ENCODE measurements at places on chromosomes 2 and 18.

DNA sequence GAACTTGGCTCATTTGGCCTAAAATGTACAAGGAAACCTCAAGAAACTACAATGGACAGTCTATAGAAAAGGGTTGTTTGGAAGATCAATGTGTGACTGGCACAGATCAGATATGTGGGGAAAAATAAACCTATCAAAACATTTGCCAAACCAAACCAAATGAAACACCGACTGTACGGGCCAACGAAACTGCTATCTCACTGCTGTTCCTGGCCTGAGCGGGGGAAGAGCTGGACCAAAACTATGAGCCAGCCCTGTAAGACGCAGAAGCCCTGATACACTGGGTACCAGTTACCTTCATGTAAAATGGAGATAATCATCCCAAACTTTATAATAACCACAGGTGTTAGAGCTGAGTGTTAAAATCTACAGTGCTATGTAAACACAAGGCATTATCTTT is 11.7 kb downstream of the CDC42EP3 start:
- DNase-seq: no peak

DNA sequence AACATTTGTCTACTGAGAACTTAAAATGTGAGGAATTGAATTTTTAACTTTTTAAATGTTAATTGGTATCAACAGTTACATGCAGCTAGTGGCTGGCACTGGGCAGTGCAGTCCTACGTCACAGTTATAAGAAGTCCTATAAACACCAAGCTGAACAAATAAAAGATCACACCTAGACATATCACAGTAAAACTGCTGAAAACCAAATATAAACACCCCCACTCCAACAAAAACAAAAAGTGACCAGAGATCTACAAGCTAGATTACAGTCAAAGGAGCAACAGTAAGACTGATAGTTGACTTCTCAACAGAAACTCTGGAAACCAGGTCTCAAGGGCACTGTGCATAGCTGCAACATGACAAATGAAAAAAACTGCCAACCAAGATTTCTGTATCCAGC is 19.4 kb downstream of the TLK1 start:
- DNase-seq: no peak

- no peak for DNase-seq
Observed at GRCh38 chr18:79123948-79124347, 54.8 kb downstream of the ATP9B start.

DNA sequence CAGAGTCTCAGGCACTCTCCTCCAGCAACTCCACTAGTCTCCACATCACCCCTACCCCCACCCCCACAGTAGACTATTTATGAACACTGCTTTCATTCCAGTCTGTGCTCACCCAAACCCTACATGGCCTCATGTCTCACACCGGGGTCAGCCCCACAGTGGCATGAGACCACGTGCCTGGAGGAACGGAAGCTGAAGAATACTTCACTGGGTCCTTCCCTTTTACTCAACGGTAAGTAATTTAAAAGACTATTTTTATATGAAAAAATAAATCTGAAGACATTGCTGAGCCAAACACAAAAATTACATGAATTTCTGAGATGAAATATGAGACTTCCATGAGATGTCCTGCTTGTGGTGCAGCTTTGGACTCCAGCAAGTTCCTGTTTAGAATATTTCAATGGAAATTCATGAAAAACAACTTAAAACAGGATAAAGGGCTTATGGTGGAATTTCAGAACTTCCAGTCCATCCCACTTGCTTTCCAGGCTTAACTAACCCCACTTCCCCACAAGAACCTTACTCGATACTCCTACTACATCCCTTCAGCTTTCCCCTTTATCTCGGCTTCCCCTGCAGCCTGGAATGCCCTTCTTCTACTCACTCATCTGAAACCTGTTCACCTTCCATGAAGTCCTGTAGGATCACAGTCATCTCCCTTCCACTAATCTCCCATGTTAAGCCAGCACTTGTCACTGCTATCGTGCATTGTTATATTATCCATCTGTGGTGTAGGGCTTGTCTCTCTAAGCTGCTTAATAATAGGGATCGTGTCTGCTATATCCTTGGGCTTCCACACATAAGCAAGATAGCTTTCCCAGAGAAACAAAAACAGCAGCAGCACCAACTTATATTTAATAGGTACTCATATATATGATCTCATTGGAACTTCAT is 47.9 kb downstream of the SLC14A1 start:
- no peak for DNase-seq

GRCh38 chr2:212135739-212136138 is 402.9 kb downstream of the ERBB4 start:
- no peak for DNase-seq

DNA sequence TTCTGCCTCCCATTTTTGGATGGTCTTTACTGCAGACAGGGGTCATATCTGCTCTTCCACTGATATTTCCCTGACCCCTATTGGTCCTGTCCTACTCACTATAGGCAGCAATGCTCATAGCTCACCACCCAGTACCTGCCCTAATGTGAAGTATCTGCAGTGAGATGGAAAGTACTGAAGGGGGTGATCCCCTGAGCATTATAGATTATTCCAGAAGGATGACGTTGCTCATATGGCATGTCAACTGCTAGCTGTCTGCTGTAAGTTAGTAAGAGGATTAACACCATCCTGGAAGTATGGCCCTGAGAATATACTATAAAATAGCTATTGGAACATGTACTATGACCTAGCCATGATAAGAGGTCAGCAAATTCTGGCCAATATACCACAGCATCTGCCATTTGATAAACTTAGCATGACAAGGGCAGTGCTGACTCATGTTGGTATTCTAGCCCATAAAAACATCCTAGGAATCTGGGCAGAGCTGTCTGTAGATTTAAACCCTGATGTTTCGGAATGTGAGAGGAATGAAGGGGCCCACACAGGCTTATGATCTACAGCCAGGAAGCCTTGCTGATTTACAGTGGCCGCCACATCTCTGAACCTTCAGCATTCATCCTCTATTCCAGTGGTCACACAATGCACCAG is 451.4 kb downstream of the TNS1 start:
- no peak for DNase-seq

- no peak for DNase-seq
Observed at GRCh38 chr2:150789376-150789905, 302.0 kb upstream of the RND3 start.

- no peak for DNase-seq
Observed at GRCh38 chr2:102235491-102235890, 48.7 kb downstream of the IL1RL2 start.

- no peak for DNase-seq
Observed at GRCh38 chr2:175228179-175228578, 46.7 kb upstream of the ATP5MC3 start.

DNA sequence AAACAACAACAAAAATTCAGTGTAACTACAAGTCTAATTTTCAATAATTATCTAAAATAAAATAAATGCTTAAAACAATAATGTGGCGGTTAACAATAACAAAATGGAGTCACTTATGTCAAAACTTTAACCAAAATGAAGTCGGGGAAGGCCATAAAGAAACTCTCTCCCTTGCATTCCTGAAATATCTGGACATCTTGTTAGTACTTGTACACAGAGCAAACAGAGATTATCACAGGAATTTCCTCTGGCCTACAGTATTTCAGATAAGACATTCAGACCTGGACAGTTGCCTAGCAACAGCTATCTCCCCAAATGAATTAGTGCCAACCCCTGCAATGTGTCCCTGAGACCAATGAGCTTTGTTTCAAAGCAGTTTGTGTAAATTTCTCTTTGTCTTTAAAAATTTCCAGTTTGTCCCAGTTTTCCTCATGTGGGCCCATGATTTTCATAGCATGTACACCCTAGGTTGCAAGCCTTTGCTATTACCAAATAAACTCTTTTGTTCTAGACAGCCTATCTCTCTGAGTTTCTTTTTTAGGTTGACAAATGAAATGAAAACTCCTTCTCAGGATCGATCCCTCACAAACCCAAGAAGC is 68.6 kb downstream of the EXOC6B start:
- DNase-seq: no peak

DNA sequence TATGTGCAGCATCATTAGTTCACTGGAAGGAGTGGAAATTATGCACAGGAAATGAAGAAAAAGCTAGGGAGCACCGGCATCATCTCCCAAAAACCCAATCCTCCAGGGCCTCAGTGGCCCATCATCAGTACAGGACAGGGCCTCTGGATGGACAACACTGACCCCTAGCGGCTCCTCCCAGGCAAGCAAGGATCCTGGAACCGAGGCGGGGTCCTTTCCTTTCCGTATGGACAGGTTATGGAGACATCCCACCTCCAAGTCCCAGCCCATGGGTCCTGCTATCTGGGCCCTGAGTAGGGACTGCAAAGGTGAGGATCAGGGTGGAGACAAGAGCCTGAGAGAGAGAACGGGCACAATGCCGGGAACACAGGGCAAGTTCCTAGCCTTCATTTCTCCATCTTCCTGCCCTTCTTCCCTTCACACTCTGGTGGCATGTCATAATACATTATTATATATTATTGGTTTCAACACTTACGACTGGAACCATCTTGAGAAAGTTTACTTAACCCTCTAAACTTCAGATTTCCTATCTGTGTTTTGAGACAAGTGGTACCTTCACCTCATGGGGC is 68.2 kb downstream of the ZNF516 start:
- no peak for DNase-seq

GRCh38 chr2:62076980-62077638 is 118.8 kb upstream of the B3GNT2 start:
- DNase-seq: no peak

DNA sequence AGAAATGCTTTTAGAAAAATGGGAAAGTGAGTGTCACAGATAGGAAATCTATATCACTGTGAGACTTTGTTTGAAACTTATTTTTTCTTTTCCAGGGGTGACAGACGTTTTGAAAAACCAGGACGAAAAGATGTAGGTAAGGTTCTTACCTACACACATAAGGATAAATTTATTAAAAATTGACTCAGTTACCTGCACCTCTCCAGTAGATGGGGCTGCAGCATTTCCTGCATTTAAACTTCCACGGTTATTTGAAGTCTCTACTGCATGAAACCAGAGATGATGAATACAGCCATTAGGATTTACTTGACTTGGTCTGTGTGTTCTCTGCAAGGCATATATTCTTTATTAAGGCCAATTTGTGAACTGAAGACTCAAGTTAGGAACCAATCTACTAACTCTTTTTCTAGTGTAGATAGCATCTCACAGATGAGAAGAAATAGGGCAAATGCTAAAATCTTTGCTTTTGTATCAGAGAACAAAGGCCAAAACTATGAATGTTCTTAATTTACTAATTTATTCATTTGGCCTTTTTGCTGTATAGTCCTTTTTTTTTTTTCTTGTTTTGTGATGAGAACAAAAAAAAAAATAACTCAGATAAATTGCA is 15.0 kb downstream of the KCNJ13 start:
- DNase-seq: no peak

GRCh38 chr2:43406651-43407279 is 180.4 kb upstream of the ZFP36L2 start:
- no peak for DNase-seq

DNA sequence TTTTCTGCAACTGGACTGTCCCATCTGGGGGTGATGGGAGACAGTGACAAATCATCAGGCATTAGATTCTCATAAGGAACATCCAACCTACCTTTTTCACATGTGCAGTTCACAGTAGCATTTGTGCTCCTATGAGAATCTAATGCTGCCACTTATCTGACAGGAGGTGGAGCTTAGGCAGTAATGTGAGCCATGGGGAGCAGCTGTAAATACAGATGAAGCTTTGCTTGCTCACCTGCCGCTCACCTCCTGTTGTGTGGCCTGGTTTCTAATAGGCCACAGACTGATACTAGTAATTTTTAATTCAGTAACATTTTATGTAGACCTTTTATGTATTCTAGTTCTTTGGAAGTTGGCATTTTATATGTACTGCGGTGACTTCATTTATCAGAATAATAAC is 180.1 kb upstream of the SPOPL start:
- no peak for DNase-seq

DNA sequence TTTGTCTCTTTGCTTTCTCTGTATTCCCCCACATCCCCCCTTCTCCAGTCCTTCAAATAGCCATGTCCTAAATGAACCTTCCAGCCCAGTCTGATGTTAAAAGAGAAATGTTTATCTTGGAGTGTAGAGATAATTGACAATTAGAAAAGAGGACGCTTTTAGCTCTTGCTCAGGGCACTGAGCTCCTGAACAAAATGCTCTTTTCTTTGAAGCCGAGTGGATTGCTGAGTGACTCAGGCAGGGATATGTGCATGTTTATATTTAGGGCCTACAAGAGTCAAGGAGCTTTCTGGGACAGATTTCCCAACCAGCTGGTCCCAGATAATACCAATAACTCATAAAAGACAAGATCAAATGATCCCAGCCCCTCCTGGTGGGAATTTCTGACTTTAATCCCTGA is 88.0 kb upstream of the SETBP1 start:
- DNase-seq: no peak

- no peak for DNase-seq
Observed at GRCh38 chr2:98433363-98433964, 11.2 kb upstream of the INPP4A start.

- peak; percentile 75 for DNase-seq
Observed at GRCh38 chr2:20676353-20677215, 9.6 kb downstream of the GDF7 start.

- no peak for DNase-seq
Observed at GRCh38 chr2:191688934-191689695, 11.2 kb downstream of the NABP1 start.

DNA sequence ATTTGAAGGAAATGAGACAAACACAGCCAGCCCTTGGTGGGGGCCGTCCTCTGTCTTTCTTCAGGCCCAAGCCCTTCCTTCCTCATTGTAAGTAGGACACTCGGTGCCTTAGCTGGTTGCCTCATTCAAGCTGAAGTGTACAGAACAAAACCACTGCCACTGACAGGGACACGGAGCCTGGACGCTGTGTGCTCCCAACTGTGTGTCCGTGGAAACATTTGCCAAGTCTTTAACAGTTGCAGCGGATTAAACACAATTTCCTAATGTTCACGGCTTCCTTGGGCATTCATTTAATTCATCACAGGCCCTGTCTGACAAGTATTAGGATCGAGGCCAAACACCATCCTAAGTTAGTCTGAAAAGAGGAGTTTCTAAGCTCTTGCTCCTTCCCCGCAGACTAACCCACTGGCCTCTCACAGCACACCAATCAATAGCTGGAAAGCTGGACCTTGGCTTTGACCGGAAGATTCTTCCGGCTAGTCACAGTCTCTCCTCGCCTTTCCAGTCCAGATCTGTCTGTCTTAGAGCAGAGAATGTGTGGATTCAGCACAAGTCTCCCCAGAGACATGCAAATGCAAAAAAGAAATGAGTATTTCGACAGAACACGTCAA is 68.7 kb upstream of the ACSL3 start:
- DNase-seq: no peak

GRCh38 chr2:238584617-238585016 is 157.9 kb downstream of the ASB1 start:
- no peak for DNase-seq

- DNase-seq: no peak
Observed at GRCh38 chr18:61921621-61922235, 28.9 kb upstream of the RNF152 start.

GRCh38 chr2:69385443-69386151 is 1.4 kb downstream of the GFPT1 start:
- DNase-seq: no peak

- no peak for DNase-seq
Observed at GRCh38 chr18:68779169-68779568, 18.7 kb upstream of the CCDC102B start.

Measured in GM06990 (cell line).